Cardiac muscle cell (in vitro differentiated cells and primary cell): ENCODE measurements at places on chromosomes 1 and 21.

- DNase-seq = no peak
Measured at GRCh38 chr1:39266269-39266668, 61.8 kb downstream of the MACF1 start.

GRCh38 chr1:29279951-29280391 lies 43.6 kb downstream of the PTPRU start:
- no peak for DNase-seq

- no peak for DNase-seq
Measured at GRCh38 chr1:228429007-228429406, 12.3 kb upstream of the TRIM17 start.

DNA sequence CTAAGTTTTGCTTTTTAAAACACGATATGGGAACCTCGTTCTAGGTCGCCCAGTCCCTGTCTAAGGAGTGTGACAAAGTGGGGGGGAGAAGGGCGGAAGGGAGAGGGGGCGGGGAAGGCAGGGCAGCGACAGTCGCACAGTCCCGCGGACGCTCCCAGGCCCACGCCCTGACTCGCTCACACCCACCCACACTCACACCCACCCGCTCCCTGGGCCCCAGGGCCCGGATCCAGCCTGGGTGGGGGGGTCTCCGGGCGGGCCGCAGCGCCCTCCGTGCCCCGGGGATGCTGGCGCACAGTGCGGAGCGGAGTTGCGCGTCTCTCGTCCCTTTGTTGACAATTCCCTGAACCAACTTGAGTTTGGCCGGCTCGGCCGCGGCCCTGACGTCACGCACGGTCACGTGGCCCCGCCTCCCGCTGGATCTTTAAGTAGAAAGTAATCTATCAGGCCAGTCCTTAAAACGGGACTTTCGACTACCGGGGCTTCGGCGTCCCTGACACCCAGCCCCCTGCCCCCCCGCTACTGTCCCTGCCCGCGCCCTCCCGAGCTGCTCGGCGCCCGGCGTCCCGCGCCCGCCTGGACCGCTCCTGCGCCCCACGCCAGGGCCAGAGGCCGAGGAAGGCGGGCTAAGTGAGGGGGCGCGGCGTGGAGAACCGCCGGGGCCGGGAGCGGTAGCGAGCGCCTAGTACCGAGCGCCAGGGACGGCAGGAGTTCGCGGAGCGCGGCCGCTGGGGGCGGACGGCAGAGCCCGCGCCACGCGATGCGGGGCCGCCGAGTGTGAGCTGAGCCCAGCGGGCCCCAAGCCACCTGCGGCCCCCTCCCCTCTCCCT lies at the start of gene FOXD3:
Gene FOXD3, plus strand, starts transcription at position 454 of the 830 bp plus-strand sequence. CDS start 492 bp downstream, outside the sequence.
- DNase-seq = peak; percentile 60

GRCh38 chr21:21664871-21665270 lies 666.7 kb downstream of the NCAM2 start:
- peak; percentile 21 for DNase-seq

DNA sequence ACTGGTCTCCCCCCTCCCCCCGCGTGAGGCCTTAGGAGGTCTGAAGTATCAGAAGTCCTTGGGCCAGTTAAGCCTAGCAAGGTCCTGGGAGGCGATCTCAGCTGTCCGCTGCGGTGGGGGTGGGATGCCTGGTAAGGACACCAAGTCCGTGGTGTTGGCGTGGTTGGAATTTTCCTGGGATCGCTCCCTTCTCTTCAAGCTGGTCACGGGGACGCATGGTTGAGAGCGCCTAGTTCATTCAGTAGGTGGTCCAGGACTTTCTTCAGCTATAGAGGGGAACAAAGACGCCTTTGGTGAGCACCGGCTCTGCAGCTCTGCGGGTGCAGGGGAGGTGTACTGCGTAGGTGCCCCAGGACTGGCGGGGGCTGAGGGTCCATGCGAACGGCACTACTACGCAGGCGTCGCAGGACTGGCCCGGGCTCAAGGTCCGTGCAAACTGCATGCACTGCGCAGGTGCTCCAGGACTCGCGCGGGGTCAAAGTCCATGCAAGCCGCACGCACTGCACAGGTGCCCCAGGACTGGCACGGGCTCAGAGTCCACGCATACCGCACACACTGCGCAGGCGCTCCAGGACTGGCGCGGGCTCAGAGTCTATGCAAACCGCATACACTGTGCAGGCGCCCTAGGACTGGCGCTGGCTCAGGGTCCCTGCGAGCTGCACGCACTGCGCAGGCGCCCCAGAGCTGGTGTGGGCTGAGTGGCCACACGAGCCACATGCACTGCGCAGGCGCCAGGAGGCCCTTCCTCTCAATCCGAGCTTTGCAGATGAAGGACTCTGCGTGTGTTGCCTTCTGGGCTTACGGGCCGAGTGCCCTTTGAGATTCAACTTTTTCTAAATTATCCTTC lies 36.6 kb upstream of the HMGN1 start:
- peak; percentile 89 for DNase-seq

DNA sequence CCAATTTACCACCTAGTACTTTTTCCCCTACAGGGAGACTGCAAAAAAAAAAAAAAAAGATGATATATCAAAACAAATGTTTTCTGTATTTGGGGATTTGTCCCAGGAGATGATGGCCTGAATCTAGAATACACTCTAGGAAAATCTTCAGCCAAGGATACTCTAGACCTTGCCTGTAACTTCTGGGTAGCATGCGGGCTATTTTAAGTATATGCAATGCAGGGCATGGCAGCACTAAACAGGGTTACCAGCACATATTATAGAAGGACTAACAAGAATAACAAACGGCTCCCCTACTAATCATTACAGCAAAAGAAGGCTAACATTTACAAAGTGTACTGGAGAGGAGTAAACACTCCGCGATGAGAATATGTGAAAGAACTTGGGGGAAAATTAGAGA lies 109.6 kb downstream of the GPATCH2 start:
- DNase-seq = peak; percentile 20

GRCh38 chr1:51648180-51649109 lies 31.6 kb downstream of the OSBPL9 start:
- peak; percentile 88 for DNase-seq

- DNase-seq = no peak
Measured at GRCh38 chr1:186957314-186957713, 128.6 kb downstream of the PLA2G4A start.

- no peak for DNase-seq
Measured at GRCh38 chr1:63343922-63344321, 21.6 kb downstream of the FOXD3 start.

- no peak for DNase-seq
Measured at GRCh38 chr1:53639251-53639763, 99.7 kb downstream of the GLIS1 start.

GRCh38 chr21:25191141-25191540 lies 416.1 kb downstream of the MRPL39 start:
- DNase-seq = no peak

- DNase-seq = no peak
Measured at GRCh38 chr1:197837911-197838310, 62.6 kb upstream of the DENND1B start.

GRCh38 chr1:116246174-116246573 lies 126.9 kb upstream of the ATP1A1 start:
- no peak for DNase-seq

GRCh38 chr1:36802018-36802417 lies 232.3 kb downstream of the GRIK3 start:
- DNase-seq = no peak

GRCh38 chr1:54994355-54994990 lies 4.3 kb upstream of the BSND start:
- DNase-seq = no peak

- DNase-seq = peak; percentile 62
Measured at GRCh38 chr1:77322061-77322900, 40.5 kb downstream of the AK5 start.

DNA sequence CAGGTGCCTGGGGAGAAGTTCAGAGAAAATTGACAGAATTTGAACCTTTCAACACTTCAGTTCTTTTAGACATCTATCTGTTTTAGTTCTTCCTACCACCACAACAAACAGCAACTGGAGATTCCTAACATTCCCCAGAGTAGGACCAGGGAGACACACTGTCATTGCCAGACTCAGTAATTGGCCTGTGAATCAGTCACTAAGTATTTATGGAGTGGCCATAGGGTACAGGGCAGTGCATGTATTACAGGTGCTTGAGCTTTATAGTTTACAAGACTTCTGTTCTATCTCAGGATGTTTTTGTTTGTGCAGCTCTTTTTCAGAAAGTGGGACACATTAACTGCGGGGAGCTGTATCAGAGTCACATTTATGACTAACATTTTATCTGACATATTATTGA lies 1.7 kb downstream of the CDC14A start:
- no peak for DNase-seq

GRCh38 chr1:175673371-175674150 lies 69.8 kb downstream of the TNR start:
- DNase-seq = peak; percentile 8

- no peak for DNase-seq
Measured at GRCh38 chr1:245942856-245943255, 564.2 kb downstream of the SMYD3 start.

GRCh38 chr1:205663286-205663936 lies 16.9 kb downstream of the SLC45A3 start:
- DNase-seq = no peak

GRCh38 chr21:41877901-41878830 lies 978 bp downstream of the PRDM15 start:
- DNase-seq = peak; percentile 28

DNA sequence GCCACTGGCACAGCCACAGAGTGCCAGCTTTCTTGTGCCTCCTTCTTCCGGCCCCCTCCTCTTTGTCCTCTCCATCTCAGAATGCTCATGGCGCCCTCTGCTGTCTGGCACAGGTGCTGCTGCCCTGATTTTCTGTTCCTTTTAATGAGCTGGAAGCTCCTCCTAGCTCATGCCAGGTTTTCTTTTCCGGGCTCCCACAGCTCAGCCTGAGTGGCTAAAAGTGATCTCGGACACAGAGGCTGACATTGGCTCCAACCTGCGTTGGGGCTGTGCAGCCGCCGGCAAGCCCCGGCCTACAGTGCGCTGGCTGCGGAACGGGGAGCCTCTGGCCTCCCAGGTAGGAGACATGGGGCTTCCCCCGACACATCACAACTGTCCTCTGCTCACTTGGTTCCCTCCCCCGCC lies 18.7 kb downstream of the CNTN2 start:
- peak; percentile 77 for DNase-seq

DNA sequence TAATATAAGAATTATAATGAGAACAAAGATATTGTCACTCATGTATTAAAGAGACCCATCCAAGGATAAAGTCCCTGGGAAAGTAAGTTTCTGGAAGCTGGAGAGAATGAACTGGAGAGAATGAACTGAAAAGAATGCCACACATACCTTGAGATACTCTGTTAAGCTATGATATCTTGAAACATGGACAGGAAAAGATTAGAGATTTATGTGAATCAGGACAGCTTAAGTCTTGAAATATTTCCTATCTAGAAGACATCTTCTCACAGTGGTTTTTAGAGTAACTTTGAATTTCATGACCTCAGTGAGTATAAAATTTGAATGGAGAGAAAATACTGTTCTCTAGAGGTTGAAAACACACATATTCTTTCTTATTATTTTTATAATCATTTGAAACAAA lies 201.3 kb upstream of the HMCN1 start:
- DNase-seq = no peak
